ENCODE measurements at places on chromosomes 3 and 15.

GRCh38 chr15:63083044-63083443 is 38.6 kb upstream of the LACTB start:
- DNase-seq, result no peak

- no peak for DNase-seq
Observed at GRCh38 chr3:79414806-79415205, 353.0 kb downstream of the ROBO1 start.

DNA sequence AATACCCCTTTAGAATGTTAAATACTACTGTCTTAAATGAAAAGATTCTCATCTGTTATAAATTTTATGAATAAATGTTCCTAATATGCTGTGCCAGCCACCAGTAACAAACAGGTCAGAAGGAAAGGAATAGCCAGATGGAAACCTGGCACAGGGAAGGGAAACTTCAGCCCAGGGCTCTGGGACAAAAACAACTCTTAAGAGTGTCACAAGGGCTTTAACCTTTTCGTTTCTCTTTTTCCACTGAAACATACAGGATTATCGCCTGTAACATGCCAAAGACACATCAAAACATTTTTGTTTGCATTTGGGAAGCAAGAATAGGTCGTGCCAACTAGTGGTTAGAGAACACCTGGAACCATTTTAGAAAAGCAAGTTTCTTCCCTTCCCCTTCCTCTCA is 109.0 kb upstream of the NEDD4 start:
- DNase-seq, result no peak

- DNase-seq, result no peak
Observed at GRCh38 chr3:43618142-43618541, 3.7 kb downstream of the ANO10 start.

GRCh38 chr3:114671741-114672510 is 378.1 kb downstream of the TIGIT start:
- DNase-seq, result no peak

Measured in CD4-positive, alpha-beta T cell treated with Interleukin-15 for 1 hour (primary cell).